GM06990 (cell line): ENCODE measurements at places on chromosomes 1 and 21.

DNA sequence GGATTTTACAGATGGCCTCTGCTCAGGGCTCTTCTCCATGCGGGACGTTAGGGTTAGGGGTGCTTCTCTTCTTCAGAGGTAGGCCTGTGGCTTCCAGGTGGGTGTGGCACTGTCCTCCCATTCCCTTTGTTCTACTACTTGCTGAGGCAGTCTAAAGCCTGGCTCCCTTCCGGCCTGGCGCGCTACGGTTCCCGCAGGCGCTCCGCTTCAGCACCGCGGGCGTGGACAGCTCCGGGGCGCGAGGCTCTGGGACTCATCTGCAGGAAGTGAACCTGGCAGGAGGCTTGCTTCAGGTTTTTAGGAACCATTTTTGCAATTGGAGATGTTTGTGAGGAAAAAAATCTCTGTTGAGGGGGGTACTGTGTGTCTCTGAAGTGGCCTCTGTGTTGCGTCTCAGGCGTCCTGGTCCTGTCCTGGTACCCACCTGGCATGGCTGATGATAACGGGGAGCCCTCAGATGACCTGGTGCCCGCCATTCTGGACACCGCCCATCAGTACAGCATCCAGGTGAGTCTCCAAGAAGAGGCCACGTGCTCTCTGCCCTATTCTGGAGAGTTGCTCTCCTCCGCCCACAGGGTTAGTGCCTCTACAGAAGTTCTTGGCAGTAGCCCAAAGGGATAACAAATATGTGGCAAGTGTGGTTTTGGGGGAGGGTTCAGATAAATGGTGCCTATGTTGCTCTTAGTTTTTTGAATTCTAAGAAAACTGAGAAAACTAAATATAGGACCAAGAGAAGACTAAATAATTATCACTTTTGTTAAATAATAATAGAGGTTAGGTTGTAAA lies 1.9 kb downstream of the MANEAL start:
- DNase-seq, result peak; percentile 31

DNA sequence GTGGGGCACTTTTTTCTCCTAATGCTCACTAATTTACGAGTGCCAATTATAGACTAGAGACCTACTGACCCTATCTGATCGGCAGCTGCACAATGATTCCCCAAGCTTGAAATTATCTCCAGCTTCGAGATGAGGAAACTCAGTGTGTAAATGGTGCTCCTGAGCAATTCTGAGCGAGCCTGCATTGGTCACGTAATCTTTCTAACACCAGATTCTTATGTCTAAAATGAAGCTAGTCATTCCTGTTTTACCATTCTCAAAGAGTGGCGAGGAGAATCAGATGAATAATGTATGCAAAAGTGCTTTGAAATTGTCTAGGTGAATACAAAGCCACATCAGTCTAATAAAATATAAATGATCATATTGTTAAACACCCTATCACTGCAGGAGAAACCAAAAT lies 318.1 kb upstream of the FAM78B start:
- DNase-seq, result no peak

DNA sequence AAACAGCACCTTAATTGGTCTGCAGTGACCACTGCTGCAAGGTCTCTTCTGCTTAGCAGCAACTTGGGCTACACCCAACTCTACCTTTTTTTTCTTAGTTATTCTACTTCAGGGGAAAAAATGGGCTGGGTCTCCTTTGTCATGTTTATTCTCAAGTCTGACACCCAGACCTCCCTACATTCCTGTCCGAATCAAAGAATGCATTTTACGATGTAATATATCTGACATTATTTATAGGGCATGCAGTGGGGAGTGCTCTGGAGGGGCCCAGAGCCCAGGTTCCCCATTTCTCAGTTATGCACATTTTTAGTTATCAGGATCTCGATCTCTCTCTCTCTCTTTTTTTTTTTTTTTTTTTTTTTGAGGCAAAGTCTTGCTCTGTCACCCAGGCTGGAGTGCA lies 50.5 kb downstream of the OPTC start:
- DNase-seq, result no peak

- no peak for DNase-seq
Measured at GRCh38 chr21:21907271-21907670, 909.1 kb downstream of the NCAM2 start.

- DNase-seq, result no peak
Measured at GRCh38 chr1:52792036-52792435, 50.5 kb upstream of the ZYG11A start.

DNA sequence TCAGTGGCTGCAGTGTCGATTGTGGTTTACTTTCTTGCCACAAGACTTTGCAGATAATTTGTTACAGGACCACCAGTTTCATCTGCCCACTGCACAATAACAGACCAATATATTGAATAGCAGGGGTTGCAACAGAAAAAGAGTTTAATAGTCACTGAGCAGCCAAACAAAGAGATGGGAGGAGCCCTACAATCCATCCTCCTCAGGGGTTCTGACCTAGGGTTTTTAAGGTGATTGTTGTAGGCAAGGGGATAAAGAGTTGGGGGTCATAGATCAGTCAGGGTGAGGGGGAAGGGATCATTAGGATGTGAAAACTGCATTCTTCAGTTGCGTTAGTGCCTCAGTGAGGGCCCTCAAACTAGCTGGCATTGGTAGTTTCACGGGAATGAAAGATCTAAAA lies 110.7 kb upstream of the OLFM3 start:
- DNase-seq, result no peak

GRCh38 chr1:199422206-199422605 lies 605.3 kb upstream of the NR5A2 start:
- no peak for DNase-seq

DNA sequence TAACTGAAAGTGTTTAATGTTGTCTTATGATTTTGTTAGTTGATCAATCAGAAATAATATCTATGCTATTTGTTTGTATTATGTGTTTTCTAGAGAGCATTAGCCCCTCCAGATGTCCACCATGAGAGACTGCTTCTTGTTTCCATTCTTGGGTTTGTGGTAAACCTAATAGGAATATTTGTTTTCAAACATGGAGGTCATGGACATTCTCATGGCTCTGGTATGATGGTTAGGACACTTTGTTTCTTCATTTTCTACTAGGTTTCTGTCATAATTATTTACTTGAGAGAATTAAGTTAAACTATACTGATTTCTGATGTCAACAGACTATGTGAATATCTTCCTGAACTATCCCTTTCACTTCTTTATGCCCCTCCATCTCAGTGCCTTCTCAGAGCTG lies 16.1 kb downstream of the SLC30A7 start:
- no peak for DNase-seq

DNA sequence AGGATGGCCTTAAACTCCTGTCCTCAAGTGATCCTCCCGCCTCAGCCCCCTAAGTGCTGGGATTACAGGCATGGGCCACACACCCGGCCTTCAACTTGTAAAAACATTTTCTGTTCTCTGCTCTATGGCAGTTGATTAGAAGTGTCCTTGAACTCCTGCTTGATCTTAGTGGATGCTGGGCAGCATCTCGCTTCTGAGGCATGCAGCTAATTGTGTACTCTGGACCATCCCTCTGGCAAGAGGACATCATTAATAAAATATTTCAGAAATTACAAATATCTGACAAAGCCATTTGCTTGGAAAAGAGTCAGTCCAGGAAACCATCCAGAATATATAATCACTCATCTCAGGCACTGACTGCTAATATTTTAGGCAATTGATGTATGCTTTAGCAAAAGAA lies 8.1 kb downstream of the NGF start:
- no peak for DNase-seq
